CD4-positive, alpha-beta T cell treated with Interleukin-17A for 1 hour (primary cell): ENCODE measurements at places on chromosomes 6 and 20.

GRCh38 chr20:22335210-22335609 is 249.2 kb downstream of the FOXA2 start:
- no peak for DNase-seq

- no peak for DNase-seq
Measured at GRCh38 chr6:17656092-17656491, 50.6 kb downstream of the NUP153 start.

GRCh38 chr6:26336355-26337198 is 28.4 kb upstream of the BTN3A2 start:
- DNase-seq: no peak

- DNase-seq: no peak
Measured at GRCh38 chr20:1328680-1329330, at the start of gene SDCBP2. SDCBP2 (minus strand) TSS chr20:1329139; CDS start chr20:1320416, 8,723 bp downstream.

DNA sequence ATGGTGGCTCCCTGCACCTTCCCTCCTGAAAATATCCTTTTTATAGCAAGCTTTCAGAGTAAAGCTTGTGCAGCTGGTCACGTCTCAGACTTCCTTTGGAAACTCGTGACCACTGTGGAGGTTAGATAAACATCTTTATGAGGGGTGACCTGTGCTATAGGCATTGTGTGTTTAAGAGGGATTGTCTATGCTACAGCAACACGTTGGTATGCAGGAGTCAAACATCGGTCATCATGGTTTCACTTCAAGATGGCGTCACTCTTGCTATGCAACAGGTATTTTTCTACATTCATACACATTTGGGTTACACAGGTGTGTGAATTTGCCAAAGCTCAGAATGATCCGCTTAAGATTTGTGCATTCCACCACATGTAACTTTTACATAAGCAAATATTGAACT is 14.6 kb upstream of the BLCAP start:
- no peak for DNase-seq
